ENCODE measurements at places on chromosomes 1 and 21.

DNA sequence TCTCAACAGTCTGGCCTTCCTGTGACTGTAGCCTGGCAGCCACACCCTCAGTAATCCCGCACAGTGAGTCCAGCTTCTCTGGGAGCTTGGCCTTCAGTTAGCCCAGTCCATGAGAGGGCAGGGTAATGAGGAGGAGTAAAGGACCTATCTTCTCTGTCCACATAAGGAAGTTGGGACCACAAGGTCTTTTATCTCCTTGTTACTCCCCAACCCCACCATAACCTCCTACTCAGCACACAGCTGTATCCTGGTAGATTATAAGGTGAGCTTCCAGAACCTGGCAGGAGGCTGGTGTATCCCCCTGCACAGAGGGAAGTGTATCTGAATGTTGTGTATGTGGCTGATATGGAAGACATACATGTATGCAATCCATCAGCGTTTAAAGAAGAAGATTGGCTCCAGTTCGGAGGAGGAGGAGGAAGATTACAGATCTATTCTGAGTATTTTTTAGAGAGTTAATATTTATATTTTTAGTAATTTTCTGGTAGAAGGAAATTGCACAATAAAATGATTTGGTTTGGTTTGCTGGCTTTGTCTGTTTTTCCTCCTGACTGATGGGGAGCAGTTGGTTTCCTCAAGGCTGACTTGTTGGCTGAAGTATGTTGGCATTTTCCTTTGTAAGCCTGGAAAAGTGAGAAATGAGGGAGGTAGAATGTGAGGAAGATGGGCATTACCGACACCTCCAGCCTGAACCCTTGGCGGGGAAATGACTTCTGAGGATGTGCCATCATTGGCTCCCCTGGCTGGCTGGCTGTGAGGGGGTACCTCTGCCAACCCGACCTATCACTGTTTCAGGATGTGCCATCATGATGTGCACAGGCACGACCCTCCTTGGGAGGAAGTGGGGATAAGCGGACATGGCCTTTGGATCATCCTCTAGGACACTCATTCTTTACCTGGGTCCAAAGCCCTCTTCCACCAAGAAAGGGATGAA lies 5.0 kb downstream of the C1orf226 start:
- DNase-seq: no peak

DNA sequence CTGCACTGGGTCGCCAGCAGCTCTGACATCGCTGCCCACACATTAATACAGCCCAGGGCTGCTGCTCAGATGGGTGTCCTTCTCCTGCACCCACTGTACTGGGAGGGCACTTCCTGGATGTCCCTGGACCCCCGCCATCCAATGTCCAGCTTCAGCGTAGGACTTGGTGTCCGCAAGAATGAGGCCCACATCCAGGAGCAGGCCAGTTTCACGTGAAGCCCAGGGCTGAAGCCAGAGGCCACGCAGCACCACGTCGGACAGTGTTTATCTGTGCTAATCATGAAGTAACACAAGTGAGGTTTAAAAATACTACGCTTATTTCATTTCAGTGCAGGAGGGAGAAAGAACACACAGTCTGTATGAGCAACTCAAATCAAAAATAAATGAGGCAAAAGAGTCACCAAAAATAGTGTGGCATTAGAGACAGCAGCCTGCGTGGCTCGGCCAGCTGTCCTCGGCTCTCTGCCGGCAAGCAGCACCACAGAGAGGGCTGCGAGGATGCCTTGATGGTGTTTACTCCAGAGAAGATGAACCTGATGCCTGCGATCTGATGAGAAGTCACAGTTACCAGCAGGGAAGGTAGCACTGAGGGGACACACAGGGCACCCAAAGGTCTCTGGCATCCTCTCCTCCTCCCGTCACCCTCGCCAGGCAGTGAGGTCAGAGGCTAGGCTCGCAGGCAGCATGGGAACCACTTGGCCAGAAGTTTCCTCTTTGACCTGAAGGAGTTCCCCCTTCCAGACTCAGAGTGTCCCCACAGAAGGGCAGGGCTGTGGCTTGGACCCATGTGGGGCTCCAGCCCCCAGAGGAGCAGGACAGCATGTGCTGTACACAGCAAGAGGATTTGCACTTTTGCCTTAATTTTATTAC lies 22.1 kb upstream of the NPHP4 start:
- no peak for DNase-seq

GRCh38 chr1:187922255-187922654 lies 1093.5 kb downstream of the PLA2G4A start:
- DNase-seq: no peak

- peak; percentile 78 for DNase-seq
Observed at GRCh38 chr1:46735708-46736324, 16.9 kb upstream of the EFCAB14 start.

DNA sequence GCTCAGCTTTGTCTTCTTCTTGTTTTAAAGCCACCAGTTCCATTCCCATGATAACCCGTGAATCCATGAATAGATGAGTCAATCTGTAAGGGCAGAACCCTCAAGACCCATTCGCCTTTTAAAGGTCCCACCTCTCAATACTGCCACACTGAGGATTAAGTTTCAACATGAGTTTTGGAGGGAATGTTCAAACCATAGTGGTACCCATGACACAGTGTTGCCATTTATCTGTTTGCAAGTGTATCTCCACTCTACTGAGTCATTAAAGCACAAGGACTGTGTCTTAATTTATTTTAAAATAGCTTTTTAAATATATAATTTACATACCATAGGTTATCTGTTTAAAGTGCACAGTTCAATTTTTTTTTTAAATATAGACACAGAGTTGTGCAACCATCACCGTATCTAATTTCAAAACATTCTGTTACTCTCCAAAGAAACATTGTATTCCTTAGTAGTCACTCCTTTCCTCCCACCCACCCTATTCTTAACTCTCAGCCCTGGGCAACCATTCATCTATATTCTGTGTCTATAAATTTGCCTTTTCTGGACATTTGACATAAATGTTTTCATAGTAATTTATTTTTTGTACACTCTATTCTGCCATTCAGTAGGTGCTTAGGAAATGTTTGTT lies 4.8 kb upstream of the IL24 start:
- DNase-seq: no peak

GRCh38 chr1:19452221-19452663 lies 33.1 kb downstream of the CAPZB start:
- DNase-seq: peak; percentile 68

DNA sequence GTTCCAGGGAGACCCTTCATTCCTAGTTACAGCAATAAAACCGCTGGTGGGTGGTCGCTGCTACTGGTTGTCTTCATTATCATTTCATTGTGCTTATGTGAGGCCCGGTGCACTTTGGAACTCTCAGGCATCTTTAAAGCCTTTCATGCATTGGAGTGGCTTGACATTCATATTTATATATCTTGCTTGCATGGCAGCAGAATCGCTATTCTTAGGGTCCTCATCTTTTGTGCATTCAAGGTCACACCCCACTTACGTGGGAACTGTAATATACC lies 110.1 kb downstream of the ZBTB18 start:
- no peak for DNase-seq

DNA sequence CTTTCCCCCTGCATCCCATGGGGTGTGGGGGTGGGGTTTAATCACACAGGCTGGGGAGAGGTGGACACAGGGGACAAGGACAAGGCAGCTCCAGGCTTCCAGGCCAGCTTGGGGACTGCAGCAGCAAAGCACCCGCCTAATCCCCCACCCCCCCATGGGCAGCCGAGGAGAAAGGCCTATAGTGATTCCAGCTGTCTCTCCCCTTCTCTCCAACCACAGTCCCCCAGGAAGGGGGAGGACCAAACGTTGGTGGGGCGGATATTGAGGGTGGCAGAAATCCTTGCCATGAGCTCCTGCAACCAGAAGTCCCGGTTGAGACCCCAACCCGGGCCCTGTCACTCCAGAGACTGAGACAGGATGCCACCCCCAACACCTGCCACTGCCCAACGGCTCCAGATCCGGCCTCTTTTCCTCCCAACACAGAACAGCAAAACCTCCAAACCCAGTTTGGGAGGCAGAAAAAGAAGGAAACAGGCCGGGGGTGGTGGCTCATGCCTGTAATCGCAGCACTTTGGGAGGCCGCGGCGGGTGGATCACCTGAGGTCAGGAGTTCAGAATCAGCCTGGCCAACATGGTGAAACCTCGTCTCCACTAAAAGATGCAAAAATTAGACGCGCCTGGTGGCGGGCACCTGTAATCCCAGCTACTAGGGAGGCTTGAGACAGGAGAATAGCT lies 1.7 kb downstream of the EPHA2 start:
- no peak for DNase-seq

DNA sequence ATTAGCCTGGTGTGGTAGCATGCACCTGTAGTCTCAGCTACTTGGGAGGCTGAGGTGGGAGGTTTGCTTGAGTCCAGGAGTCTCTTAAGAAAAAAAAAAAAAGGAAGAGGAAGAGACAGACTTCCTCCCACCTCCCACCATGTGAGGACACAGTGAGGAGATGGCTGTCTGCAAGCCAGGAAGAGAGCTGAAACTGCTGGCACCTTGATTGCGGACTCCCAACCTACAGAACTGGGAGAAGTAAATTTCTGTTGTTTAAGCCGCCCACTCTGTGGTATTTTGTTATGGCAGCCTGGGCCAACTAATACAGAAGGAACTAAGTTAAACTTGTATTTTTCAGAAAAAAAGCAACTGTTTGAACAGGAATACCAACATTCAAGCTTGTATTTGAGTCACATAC lies 21.7 kb downstream of the DOP1B start:
- no peak for DNase-seq

DNA sequence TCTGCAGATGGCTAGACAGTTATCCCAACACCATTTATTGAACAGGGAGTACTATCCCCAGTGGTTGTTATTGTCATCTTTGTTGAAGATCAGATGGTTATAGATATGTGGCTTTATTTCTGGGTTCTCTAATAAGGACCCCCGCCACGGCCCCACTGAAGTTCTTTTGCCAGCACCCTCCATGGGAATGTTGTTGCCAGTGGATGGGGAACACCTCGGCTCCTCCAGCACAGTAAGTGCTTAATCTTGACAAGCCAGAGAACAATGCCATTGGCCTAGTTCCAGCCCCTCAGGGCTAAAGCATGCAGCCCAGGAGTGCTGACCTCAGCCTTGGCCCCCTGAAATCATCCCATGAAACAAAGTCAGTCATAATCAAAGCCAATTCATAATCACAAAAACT lies 337.6 kb downstream of the AGBL4 start:
- no peak for DNase-seq

- DNase-seq: no peak
Observed at GRCh38 chr1:110341146-110341871, 2.1 kb downstream of the RBM15 start.

- no peak for DNase-seq
Observed at GRCh38 chr1:186775881-186776560, 52.7 kb upstream of the PLA2G4A start.

DNA sequence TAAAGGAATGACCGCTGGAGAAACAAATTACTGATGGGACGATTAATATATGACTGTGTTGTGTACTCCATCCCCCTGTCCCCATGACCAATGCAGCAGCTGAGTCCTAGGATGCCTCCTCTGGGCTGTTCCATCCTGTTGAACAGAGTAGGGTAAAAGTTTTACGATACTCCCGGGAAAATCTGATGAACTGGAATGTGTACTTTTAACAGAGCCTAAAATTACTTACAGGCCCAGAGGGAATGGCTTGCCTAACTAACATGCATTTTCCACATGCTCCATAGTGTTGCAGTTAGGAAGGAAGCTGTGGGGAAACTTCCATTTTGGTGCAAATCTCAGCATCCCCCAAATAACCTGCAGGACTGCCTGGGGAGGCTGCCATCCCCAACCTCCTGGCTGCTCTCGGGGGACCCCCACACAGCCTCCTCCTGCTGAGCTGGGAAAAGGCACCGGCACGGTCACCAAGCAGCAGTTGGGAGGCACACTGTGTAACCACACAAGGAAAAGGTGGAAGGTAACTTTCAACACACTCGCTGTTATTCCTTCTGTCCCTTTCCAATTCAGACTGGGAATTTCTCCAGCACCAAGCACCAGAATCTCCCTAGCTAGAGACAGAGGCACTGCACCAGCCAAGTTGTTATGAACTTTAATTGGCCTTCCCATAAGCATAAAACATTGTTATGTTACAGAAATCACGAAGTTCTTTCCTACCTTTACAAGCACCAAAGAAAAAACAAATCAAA lies 97.2 kb downstream of the BCAR3 start:
- no peak for DNase-seq

DNA sequence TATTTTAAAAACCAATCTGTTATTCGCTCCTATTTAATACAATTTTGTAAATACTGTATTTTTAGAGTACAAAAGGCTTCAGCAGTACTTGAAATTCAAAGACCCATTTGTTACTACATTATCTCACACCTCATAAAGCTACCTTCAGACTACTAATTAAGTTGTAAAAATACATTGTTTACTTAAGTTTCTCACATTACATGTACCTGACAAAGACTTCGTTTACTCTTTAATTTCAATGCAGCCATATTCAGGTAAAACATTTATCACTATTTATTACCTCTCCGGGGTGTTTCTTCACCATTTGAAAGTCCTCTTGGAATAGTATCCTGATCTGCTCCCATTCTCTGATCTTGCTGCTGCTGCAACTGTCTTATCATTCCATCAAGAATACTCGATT lies 55.2 kb downstream of the BRWD1 start:
- no peak for DNase-seq

GRCh38 chr1:224510880-224511645 lies 76.5 kb upstream of the WDR26 start:
- no peak for DNase-seq

- no peak for DNase-seq
Observed at GRCh38 chr1:100122177-100122576, 10.6 kb downstream of the SASS6 start.

GRCh38 chr1:28518745-28519341 lies 13.0 kb downstream of the RCC1 start:
- no peak for DNase-seq

DNA sequence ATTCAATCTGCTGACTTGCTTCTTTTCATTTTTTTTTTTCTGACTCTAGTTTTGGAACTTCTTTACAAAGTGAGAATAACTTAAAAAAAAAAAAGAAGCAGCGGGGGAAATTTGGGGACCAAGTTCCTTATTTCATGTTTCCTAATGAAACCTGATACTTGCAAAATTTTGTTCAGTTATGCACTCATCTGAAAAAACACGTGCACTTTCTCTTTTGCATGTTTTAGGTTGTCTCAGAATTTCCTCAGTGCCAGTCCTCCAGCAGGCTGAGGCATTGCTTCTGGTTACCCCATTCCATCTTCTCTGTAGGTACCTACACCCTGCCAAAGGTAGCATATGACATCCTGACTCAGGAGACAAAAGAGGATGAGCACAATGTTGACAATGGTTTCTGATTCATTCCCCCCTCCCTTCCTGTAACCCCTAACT lies 299.7 kb downstream of the GRIK1 start:
- DNase-seq: no peak

DNA sequence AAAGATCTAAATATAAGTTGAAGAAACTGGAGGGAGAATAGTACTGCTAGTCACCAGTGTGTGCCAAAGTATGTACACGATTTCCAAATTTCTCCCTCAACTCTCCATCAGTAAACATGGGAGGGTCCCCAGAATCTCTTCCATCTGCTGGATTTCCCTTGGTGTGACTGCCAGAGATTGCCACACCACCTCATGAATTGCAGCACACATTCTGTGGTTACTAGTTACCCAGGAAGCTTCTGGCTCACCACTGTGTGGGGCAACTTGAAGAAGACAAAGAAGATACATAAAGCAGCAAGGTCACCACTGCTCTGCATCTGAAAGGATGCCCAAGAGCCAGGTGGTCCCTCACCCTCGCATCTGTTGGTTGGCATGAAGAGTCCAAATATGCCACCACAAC lies 191.7 kb upstream of the ESRRG start:
- DNase-seq: no peak

All from HFF-Myc (cell line).